Skeletal muscle cell (primary cell): ENCODE measurements at places on chromosomes 7 and 10.

DNA sequence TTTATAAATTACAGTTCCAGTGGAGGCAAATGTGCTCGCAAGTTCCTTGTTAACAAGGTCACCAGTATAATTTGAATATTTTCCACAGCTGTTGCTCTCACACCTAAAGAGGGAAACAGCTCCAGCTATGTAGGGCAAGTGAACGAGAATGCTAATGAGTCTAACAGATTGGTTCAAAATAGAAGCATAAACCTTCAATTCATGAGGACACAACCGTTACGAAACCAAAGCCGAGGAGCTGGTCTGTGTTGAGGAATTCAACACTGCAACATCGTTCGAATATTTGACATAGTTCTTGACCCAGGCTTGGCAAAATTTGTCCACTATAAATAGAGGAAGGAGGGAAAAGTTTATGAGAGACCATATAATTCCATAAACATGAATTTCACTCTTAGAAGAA lies 161.3 kb downstream of the KLF6 start:
- DNase-seq, result peak; percentile 71

DNA sequence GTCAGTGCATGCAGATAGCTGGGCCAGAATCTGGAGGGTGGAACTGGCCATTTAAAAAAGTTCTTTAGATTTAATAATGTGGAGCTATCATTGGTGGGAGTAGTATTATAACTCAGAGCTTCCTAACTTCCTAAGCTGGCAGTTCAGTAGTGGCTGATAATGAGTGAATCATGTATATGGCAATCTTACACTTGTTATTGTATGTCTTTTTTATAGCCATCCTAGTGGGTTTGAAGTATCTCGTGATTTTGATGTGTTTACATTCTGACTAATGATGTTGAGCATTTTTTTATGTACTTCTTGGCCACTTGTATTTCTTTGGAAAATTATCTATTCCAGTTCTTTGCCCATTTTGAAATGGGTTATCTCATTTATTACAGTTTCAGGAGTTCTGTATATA lies 15.4 kb downstream of the TFAM start:
- no peak for DNase-seq

- no peak for DNase-seq
These were observed 22.0 kb upstream of the ABCB5 start for GRCh38 chr7:20593501-20593900.

DNA sequence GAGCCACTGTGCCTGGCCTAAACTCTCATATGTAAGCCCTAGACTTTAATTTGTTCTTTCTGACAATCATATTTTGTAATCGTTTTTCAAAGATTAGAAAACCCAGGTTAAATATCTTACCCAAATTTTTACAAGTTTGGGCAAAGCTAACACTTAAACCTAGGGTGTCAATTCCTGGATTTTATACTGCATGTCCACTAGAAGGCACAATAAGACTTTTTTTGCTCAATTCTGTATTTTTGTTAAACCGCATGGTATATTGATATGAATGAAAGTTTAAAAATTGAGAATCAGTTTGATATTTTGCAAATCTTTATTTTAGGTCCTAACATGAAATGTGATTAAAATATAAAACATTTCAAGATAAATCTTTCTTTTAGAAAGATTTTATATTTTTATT lies 29.3 kb downstream of the DYNC2I1 start:
- no peak for DNase-seq

GRCh38 chr7:75667938-75668337 lies 70.8 kb downstream of the HIP1 start:
- DNase-seq, result no peak

DNA sequence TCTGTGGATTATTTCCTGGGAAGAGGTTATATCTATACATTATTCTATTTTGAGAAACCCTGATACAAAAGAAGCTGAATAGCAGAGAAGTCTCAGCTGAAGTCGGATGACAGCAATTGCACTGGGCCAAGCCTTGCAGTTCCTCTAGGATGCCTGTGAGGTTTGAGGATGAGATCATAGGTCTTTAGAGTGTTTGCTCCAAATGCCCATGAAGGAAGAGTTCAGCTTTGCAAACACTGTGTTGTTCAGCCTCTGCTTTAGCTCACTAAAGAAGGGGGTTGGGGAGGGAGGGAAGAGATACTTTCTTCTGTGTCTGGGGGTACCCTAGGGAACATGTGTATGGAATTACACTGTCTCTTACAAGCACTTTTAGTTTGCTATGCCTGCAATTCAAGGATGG lies 282.5 kb upstream of the NRP1 start:
- peak; percentile 24 for DNase-seq

GRCh38 chr10:79390551-79391229 lies 43.4 kb downstream of the PPIF start:
- no peak for DNase-seq
